ENCODE measurements at places on chromosomes 1 and 21.

DNA sequence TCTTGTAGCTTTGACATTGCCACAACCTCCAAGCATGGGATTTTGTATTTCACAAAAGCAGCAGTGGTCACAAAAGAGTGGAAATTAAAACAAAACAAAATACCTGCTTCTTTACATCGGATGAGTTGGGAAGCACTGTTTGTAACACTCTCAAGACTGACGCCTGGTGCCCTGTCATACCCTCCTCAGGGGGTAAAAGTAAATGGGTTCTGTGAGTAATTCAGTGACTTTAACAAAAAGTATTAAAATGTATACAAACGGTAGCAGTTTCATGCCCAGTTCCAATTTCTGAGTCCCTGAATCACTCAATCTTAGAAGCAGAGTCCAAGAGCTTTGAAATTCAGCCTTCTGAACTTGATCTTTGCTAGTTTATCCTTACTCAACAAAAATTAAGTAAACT, 152.5 kb downstream of the TIAM1 start:
- DNase-seq: no peak

DNA sequence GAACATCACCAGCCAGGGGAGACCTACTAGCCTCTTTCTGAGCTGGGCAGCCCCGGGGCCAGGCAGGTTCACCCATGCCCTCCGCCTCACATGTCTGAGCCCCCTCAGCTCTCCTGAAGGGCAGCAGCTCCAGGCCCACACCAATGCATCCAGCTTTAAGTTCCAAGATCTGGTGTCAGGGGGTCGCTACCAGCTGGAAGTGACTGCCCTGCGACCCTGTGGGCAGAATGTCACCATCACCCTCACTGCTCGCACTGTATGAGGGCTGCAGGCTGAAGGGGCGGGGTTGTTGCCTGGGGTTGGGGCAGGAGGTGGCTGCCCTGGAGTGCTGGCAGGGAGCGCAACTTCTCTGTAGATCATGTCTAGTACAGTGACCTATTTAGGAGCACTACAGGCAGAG, 8.5 kb upstream of the PTPN7 start:
- no peak for DNase-seq

- no peak for DNase-seq
These were observed 55.9 kb upstream of the ARHGEF16 start for GRCh38 chr1:3398396-3399140.

DNA sequence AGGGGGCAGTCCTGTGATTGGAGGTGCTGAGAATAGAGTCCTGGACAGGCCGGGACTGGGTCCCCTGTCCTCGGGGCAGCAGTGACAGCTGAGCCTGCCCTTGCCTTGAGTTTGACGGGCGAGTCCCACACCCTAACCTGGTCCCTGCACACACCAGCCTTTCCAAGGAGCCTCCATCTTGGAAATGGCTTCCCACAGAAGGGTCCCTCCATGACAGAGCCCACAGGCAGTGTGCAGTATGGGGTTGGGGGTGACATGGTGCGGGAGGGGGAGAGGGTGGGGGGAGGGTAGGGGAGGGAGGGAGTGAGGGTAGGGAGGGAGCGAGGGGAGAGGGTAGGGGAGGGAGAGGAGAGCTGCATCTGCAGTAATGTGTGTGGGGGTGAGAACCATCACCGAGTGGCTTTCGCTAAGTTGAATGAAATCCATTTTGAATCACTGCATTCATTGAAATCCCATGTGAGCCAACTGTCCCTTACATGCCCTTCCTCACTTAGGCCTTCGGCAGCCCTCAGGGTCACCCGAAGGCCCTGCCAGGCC, 10.1 kb upstream of the TMEM52 start:
- no peak for DNase-seq

DNA sequence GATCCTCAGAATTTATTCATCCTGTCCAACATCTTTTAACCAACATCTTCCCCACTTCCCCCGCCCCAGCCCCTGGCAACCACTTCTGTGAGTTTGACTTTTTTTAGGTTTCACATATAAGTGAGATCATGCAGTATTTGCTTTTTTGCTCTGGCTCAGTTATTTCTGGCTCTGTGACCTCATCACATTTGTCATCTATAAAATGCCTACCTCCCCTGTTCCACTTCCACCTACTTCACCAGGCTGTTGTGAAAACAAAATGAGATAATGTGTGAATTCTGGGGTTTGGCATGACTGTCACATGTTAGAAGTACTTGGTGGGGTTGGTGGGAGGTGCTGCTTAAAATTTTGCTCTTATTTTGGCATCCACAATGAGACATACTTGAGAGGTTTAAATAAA, 18.4 kb downstream of the HHAT start:
- no peak for DNase-seq

DNA sequence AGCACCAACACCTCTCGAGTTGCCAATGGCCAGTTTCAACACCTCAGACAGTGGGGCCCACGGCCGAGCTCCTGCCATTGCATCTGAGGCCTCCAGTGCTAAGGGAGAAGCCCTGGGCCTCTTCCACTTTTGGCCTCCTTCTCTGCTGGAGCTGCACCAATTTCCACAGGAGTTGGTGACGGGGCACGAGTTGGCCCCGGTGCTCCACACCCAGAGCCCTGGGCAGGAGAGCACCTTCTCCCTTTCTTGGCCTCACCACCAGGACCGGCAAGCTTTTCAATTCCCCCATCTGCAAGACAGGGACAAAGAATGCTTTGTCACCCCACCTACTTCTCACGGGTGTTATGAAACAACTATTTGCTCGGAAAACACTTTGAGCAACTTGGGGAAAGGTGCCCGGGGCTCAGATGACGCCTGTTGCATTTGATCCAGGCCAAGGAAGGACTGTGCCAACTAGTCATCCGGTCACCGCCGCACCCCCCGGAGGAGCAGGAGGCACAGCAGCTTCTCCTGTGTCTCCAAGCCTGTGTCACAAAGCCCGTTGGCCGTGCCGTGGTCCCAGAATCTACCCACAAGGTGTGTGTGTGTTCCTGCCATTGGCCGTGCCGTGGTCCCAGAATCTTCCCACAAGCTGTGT, 55.2 kb downstream of the TOMM20 start:
- no peak for DNase-seq

GRCh38 chr1:168553680-168554553, 10.1 kb upstream of the XCL2 start:
- DNase-seq: no peak

GRCh38 chr1:8721679-8722324, 95.6 kb downstream of the RERE start:
- DNase-seq: no peak

DNA sequence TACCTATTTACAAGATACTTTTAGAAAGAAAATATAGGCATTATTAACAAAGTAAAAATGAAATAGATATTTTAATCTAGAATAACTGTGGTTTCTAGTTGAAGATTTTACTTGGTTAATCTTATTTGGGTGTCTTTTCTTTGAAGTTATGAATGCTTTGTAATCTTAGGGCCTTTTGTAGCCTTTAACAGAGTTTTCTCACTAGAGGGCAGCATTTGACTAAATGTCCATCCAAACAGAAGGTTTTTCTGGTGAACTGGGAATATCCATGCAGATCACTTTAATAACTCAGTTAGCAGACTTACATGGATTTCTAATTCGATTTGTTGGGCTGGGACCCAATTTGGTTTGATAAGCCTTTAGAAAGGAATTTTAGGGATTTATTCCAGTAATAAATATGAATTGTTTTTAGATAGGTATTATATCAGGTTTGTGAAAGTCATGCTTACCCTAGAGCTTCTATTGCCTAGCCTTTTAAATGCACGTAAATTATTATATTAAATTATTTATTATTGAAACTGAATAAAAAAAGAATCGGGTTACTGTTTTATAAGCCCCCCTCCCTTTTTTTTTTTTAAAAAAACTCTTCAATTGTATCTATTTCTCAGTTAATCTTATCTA, 119.7 kb downstream of the ZNF326 start:
- peak; percentile 18 for DNase-seq

- peak; percentile 62 for DNase-seq
These were observed 64.9 kb downstream of the TMEM53 start for GRCh38 chr1:44609412-44609767.

DNA sequence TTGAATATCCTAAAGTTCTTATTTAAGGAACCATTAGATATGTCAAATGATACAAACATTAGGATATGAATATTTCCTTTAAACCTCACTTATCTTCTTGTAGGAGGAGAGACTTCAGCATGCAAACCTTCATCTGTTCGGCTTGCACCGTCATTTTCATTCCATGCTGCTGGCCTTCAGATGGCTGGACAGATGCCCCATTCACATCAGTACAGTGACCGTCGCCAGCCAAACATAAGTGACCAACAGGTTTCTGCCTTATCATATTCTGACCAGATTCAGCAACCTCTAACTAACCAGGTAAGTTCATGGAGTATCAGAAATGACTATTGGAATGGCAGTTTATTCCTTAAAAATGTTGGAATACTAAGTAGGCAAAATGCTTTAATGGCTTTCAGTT, 106.0 kb downstream of the DYRK1A start:
- DNase-seq: no peak

DNA sequence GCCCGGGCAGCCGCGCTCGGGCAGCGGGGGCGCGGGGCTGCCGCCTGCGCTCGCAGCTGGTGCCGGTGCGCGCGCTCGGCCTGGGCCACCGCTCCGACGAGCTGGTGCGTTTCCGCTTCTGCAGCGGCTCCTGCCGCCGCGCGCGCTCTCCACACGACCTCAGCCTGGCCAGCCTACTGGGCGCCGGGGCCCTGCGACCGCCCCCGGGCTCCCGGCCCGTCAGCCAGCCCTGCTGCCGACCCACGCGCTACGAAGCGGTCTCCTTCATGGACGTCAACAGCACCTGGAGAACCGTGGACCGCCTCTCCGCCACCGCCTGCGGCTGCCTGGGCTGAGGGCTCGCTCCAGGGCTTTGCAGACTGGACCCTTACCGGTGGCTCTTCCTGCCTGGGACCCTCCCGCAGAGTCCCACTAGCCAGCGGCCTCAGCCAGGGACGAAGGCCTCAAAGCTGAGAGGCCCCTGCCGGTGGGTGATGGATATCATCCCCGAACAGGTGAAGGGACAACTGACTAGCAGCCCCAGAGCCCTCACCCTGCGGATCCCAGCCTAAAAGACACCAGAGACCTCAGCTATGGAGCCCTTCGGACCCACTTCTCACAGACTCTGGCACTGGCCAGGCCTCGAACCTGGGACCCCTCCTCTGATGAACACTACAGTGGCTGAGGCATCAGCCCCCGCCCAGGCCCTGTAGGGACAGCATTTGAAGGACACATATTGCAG, 3.0 kb downstream of the ARTN start:
- DNase-seq: peak; percentile 63

DNA sequence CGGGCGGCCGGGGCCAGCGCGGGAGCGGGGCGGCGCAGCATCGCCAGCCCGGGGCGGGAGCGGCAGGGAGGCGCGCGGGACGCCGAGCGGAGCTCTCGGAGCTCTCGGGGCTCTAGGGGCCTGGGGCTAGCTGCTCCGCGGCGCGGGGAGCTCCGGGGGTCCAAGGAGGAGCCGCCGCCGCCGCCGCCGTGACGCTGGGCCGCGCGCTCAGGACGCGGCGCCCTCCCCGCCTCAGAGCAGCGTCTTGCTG, 147 bp downstream of the CLSTN1 start:
- DNase-seq: no peak

DNA sequence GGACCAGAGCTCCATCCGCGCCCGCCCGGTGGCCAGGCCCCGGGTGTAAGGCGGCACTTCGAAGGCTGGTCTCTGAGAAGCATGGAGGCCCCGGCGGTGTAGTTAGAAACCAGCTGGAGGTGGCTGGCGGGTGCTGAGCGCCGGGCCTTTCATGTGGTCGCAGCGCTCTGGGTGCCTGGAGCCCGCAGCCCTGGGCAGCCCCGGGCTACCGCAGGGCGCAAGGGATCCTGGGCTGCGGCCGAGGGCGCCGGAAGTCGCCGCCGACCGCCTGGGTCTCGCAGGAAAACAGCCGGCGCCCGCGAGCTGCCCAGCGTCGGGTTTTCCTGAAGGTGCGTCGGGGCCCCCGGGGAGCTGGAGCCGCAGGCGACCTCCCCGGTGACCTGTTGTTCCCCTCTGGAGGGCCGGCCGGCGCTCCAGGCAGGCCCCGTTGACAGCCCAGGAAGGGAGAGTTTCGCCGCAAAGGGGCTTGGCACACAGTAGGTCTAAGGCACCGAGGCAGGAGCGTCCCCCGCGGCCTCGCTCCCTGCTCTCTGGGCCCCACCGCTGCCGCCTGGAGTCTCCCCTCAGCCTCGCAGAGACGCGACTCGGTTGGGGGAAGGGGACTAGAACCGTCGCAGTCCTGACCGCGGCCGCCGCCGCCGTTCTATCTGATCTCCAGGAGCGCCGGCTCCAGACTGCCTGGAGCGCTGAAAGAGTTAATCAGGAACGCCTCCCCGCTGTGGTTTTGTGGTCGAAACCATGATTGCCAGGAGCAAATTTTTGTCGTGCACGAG, 2.7 kb downstream of the GRHL3 start:
- DNase-seq: peak; percentile 39

GRCh38 chr1:50193002-50193401, 84.3 kb downstream of the ELAVL4 start:
- no peak for DNase-seq

- DNase-seq: no peak
These were observed 20.6 kb downstream of the EIF2D start for GRCh38 chr1:206591696-206592095.

DNA sequence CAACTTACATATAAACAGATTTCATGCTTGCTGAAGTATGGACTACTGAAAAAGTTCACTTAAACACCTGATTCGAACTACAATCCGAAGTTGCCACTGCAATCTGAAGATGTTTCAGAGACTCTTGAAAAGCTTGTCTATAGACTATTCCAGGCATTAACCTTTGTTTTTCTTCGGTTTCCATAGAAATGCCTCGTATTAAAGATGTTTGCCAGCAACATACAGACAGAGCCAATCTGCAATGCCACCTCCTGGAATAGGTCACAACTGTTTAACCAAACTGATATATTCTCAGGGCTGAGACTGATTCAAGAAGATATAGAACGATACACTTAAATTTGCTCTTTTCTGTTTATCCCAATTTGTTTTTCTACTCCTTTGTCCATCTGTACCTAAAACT, 28.9 kb upstream of the DMRTB1 start:
- no peak for DNase-seq

GRCh38 chr21:14763695-14764064, 217.6 kb upstream of the SAMSN1 start:
- no peak for DNase-seq

DNA sequence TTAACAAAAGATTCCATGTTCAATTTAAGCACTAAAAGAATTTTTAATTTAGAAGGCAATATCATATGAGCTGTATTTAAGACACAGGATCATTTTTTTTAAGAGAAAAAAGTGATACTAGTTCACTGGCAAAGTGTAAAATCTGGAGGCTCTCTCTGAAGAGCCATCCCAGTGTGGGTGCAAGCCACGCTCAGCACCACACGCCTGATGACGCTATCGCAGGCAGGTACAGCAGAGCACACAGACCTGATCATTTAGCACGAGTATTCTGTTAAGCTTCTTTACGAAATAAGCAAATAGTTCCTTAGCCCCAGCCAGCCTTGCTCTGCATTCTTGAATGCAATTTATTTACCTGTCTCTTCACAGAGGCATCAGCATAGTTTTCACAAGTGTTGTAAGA, 198.6 kb downstream of the SIPA1L2 start:
- DNase-seq: no peak

GRCh38 chr21:35147439-35147838, 98.3 kb upstream of the RUNX1 start:
- DNase-seq: no peak

- no peak for DNase-seq
These were observed 212.4 kb downstream of the BACH1 start for GRCh38 chr21:29511096-29511495.
